SW 1271 (cell line): ENCODE measurements at places on chromosomes 5 and 9.

GRCh38 chr5:101585366-101585765 is 682.3 kb upstream of the ST8SIA4 start:
- DNase-seq, result no peak

DNA sequence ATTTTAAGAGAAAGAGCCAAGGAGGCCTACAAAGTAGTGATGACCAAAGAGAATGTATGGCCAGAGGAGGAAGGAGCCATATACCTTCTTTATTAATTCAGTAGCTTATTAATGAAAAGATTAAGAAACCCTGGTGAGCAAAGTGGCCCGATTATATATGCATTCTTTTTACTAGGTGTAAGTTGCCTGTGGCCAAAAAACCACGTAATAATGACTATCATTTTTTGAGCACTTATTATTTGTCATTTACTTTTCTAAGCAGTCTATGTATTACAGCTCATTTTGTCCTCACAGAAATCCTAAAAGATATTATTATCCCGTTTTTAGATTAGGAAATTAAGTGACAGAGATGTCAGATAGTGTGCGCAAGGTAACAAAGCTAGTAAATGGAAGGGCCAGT is 3.0 kb downstream of the CWC27 start:
- no peak for DNase-seq

- DNase-seq, result no peak
Measured at GRCh38 chr5:138271281-138271680, 3.1 kb downstream of the GFRA3 start.

DNA sequence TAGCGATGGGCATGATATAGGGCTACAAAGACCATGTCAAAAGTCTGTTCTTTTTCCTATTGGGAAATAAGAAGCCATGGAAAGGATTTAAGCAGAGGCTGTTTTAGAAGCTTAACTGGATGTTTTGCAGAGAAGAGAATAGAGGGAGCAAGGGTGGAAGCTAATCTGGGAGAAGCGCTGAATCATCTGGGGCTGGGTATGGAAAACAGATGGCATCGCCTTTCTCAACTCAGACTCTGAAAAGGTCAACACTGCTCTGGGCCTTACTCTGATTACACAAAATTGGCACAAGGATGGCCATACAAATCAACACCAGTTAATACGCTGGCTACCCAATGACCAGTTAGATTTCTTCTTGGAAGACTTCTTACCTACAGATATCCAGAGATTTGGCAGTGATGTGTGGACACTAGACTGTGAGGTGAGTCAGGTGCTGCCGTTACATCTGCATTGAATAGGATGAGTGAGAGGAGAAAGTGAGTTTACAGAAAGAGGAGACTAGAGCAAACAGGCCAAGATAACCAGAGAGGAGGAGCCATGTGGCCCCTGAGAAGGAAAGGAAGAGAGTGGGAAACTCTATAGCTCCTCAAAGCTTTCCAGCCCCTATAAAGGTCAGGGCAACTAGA is 6.2 kb upstream of the TCERG1 start:
- no peak for DNase-seq

DNA sequence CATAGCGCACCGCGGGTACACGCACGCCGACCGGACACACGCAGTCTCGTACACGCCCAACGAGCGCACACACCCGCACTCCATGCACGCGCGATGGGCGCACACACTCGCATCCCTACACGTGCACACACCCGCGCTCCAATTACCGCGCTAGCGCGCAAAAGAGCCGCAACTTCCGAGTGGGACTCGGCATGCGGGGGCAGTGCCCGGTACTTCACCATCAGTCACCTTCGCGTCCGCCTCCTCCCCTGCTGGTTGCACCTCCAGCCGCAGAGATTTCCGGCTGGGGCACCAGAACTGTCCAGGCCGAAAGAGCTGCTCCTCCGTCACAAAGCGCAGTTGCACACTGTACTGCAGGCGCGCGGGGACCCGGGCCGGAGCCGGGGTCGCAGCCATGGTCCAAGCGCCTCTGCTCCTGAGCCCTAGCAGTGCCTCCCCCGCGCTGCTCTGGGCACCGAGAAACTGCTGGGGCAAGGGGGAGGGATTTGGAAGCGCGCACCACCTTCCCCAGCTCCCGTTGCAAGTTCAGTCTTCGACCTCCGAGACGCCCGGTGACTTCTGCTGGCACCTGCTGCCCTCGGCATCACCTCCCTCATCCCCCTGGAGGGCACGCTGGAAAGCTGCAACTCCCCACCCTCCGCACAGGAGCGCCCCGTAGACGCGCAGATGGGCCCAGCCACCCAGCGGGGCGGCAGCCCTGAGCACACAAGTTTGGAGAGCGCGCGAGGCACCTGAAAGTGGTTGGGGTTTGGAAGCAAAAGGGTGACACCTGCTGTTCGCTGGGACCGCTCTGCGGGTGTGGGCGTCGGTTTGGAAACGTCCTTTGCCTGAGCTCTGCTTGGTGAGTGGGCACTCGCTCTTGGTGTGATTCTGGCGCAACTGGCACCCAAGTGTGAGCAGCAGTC is 337.4 kb upstream of the PUM3 start:
- no peak for DNase-seq
